BJ (cell line): ENCODE measurements at places on chromosomes 5 and 9.

DNA sequence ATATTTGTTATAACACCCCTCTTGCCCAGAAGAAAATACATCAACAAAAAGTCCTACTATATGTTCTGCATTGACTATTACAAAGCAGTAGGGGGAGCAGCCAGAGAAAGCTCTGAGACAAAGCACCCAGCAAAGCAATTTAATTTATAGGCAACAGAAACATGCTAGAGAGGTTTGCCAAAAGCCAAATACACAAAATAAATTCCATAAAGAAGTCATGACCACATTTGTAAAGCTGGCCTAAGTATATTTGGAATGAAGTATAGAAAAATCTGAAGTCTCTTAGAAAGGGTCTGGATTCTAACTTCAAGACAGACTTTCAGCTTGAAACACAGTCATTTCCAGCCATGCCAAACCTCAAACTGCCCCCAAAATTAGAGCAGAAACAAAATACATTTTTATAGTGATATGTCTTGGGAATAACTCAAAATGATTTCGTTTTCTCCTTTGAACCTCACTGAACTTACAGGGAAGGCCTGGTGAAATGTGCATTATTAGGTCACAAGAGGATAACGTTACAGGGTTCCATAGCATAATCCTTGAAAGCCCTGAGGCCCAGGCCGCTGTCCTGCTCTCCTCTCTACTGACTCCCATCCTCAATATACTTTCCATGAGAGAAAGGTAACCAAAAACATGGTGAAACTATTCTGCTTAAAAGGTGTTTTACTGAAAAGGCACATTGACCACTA, 451.8 kb downstream of the RAB3C start:
- DNase-seq: no peak

GRCh38 chr5:74082512-74083055, 456.6 kb downstream of the ARHGEF28 start:
- DNase-seq: no peak

DNA sequence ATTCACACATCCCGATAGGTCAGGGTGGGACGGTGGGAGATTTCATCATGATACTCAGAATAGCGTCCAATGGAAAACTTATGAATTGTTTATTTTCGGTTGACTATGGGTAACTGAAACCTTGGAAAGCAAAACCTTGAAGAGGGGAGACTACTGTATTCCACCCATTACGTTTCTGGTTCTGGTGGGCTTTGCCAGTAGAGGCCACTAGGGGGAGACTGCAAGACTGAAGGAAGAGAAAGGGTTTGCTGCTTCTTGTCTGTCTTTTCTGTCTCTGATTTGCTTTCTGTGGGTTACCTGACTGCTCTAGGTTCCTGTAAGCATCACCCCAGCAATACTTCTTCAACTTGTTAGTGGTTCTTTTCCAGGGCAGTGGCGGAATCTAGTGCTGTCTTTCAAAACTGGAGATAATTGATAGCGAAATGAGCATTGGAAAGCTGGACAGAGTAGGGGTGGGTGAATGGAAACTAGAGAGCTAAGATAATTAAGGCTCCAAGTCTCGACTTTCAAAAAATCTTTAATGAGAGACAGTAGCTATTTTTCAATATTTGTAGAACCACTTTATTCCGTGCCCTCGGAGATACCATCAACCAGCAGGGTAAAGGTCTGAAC, 27.0 kb downstream of the GRIN3A start:
- DNase-seq: no peak

GRCh38 chr9:99351647-99352046, 129.6 kb downstream of the SEC61B start:
- no peak for DNase-seq

DNA sequence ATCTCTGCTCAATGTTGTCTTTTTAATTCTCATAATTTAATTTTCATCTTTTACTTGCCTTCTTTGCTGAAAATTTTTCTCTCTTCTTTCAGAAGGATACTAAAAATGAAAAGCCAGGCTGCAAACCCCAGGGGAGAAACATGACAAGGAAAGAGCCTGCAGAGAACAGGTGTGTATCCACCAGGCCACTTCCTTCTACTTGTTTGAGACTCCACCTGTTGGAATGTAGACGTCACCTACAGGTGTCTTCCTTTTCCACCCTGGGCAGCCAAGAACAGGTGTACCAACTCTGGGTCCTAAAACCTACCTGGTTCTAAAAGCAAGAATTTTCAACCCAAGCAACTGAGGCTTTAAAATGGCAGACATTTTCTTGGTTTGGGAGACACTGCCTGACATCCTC, 166.8 kb downstream of the ATP10B start:
- DNase-seq: no peak

- DNase-seq: peak; percentile 29
These were observed 197.6 kb upstream of the RASA1 start for GRCh38 chr5:87069974-87070608.

GRCh38 chr9:88433583-88434255, 45.5 kb downstream of the SPIN1 start:
- no peak for DNase-seq

- no peak for DNase-seq
These were observed 197.0 kb upstream of the NMUR2 start for GRCh38 chr5:152601806-152602732.

DNA sequence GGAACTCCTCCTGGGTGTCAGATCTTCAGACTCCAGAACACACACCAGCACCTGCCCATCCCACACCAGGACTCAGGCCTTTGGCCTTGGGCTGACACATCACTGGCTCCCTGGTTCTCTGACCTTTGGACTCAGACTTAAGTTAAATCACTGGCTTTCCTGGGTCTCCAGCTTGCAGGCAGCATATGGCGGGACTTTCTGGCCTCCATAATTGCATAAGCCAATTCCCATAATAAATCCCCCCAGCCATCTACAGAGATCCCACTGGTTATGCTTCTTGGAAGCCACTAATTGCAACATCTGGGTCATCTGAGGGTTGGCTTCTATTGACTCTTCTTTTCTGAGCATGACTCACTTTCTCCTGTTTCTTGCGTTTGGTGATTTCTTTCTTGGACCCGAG, 80.3 kb upstream of the SARDH start:
- DNase-seq: no peak

DNA sequence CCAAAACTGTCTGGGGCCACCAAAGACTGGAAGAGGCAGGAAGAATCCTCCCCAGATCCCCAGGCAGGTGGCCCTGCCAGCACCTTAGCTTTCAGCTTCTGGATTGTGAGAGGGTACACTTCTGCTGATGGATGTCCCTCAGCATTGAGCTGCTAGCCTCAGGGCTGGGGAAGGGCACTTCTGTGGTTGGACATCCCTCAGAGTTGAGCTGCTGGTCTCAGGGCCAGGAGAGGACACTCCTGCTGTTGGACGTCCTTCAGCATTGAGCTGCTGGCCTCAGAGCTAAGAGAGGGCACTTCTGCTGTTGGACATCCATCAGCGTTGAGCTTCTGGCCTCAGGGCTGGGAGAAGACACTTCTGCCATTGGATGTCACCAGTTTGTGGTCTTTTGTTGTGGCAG, 83.8 kb upstream of the FCN1 start:
- no peak for DNase-seq

- DNase-seq: no peak
These were observed 5.7 kb downstream of the BARHL1 start for GRCh38 chr9:132588098-132588497.

DNA sequence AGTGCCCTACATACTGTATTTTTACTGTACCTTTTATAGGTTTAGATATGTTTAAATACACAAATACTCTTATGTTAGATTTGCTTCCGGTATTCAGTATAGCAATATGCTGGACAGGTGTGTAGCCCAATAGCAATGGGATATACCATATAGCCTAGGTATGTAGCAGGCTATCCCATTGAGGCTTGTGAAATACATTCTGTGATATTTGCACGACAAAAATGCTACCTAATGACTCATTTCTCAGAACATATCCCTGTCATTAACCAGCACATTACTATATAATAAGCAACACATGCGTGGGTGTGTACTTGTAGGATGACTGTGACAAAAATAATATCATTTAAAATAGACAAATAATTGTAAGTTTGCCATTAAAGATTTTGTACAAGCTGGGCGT, 208.8 kb downstream of the MRPS30 start:
- no peak for DNase-seq

GRCh38 chr5:175714479-175715085, 56.7 kb downstream of the HRH2 start:
- no peak for DNase-seq

- DNase-seq: no peak
These were observed 63.4 kb upstream of the TRIM32 start for GRCh38 chr9:116623715-116624114.

DNA sequence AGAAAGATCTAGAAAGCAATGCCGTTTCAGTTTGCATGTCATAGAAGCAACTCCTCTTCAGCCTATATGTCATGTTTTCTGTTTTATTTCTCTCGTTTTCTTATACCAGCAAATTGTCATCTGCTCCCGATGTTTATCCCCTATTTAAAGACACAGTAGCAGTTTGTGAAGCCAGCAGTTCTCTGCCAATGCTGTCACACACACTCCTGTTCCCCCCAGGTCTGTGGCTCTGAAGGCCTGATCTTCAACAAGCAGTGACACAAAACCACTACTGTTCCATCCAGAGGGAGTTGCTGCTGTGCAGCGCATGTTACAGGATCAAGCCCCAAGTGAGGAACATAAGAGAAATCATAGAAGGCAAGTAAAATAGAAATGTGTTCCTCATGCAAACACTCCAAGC, 364.1 kb upstream of the SLC30A5 start:
- DNase-seq: no peak

DNA sequence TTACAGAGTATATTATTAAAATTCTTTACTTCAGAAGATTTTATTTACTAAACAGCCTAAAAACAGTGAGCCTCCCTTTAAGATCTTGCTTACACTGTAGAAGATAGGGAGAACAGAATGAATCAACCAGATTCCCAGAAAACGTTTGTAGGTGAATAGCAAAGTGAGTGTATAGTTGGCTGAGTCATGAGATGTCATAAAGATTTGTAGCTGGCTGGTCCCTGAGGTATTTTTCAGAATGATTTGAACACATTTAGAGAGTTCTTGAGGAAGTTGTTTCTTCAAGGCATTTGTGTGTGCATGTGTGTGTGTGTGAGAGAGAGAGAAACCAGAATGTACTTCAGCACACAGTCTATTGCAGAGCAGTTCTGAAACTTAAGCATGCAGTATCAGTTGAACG, 159.4 kb upstream of the PRR16 start:
- peak; percentile 77 for DNase-seq

GRCh38 chr5:103804711-103805110, 242.1 kb upstream of the NUDT12 start:
- DNase-seq: peak; percentile 34

DNA sequence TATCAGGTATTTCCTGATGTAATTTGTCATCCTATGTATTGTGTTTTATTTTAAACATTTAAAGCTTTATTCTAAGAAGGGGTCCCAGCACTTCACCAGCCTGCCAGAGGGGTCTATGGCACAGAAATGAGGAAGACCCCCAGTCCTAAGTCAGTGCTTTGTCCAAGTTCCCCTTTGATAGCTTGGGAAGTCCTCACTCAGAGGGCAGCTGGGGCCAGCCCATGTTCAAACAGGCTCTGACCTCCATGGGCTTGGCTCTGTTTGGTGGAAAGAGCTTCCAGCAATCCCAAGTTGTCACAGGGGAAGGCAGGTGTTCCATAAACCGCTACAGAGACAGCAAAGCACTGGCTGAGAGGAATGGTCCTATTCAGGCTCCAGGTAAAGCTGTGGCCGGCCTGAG, 26.6 kb upstream of the AKNA start:
- DNase-seq: no peak

DNA sequence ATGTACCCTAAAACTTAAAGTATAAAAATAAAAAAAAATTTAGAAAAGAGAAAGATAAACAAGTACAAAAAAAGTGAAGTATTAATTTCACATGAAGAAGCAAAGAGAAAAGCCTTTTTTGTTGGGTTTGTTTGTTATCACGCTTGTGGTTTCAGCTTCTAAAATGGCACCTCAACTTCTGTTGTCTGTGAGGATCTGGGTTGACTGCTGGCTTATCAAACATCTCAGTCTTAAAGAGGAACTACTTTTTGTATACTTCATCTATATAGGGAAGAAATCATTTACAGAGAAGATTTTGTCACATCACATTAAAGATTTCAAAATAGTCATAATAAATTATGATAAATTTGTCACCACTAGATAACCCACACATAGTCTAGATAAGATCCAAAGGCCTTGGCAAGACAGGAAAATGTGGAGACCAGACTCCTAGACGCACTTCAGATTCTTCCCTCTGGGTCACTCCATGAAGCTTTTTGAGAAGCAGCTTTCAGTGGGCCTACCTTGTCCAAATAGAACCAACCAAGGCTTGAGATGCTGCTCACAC, 8.8 kb upstream of the ADGRV1 start:
- DNase-seq: no peak

- DNase-seq: no peak
These were observed 43.3 kb downstream of the CD180 start for GRCh38 chr5:67153292-67153691.

DNA sequence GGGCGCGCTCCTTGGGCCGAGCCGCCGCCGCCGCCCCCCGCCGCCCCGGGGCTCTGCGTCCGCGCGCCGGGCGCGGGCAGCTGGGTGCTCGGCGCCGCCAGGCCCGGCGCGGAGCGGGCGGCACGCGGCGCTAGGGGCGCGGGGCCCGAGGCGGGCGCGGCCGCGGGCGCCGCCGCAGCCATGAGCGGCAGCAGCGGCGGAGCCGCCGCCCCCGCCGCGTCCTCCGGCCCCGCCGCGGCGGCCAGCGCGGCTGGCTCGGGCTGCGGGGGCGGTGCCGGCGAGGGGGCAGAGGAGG, 351 bp downstream of the TRIO start:
- DNase-seq: no peak

GRCh38 chr5:127563136-127563535, 45.7 kb downstream of the PRRC1 start:
- no peak for DNase-seq

DNA sequence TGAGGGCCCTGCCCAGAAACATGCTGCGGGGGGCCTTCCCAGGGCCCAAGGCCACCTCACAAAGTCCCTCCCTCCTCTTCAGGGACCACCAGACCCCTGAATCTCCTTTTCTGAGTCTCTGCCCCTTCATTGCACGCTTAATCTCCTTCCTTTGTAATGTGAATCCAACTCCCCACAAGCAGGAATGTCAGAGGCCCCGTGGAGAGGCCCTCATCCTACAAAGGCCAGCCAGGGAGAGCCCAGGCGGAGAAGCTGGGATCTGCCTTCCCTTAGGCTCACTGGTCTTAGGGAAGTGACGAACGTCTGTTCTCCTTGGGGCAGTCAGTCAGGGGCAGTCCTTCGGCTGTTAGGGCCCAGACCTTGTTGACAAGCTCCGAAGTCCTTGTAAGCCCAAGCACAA, 2.3 kb downstream of the SMIM33 start:
- DNase-seq: no peak

GRCh38 chr5:21071421-21071820, 1083.4 kb upstream of the CDH18 start:
- DNase-seq: no peak

- DNase-seq: no peak
These were observed at the start of gene CIZ1 for GRCh38 chr9:128191406-128192046. TSS of gene CIZ1 (minus strand) at chr9:128191572. CDS start at chr9:128190857, 715 bp downstream.

- peak; percentile 71 for DNase-seq
These were observed 123.7 kb upstream of the CPEB4 start for GRCh38 chr5:173764332-173765028.

DNA sequence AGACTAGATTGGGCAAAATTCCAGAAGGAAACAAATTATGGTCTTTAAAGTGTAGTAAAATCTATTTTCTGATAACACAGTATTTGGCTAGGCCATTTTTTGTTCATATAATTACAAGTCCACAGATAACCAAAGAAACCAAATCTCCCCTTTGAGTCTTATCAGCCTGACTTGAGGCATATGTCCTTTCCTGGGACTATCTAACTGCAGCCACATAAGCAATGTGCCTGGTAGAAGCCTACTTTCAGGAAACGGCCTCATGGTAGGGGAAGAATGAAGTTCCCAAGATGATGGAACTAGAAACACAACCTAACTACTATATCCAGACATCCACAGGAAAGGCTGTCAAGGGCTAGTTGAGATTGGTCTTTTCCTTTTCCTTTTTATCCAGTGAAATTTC, 130.0 kb downstream of the PIK3R1 start:
- DNase-seq: no peak
